ENCODE measurements at places on chromosomes 1 and 21. TPM values are rescaled to one million over a fixed set of nuclear protein-coding genes. Genes with fewer than 3 reads are reported as not detected.

FMO3 gene
- 5.4 TPM for total RNA-seq

KANK4 gene
- 2.6 TPM for total RNA-seq

TCEA3 gene
- total RNA-seq: 28.3 TPM

PRAMEF13 gene
- total RNA-seq: not detected

HSPA6 gene
- 7.1 TPM for total RNA-seq

S100A5 gene
- not detected for total RNA-seq

GNG4 gene
- total RNA-seq: not detected

CADM3 gene
- total RNA-seq: 3.4 TPM

EVA1C gene
- 29.8 TPM for total RNA-seq

RSPO1 gene
- 1.2 TPM for total RNA-seq

MYOG gene
- not detected for total RNA-seq

GJA5 gene
- total RNA-seq: 68.2 TPM

CRABP2 gene
- 2.7 TPM for total RNA-seq

FCMR gene
- total RNA-seq: 6.7 TPM

- DNase-seq: no peak
Measured at GRCh38 chr1:116674011-116674531, 6.5 kb upstream of the IGSF3 start.

DNA sequence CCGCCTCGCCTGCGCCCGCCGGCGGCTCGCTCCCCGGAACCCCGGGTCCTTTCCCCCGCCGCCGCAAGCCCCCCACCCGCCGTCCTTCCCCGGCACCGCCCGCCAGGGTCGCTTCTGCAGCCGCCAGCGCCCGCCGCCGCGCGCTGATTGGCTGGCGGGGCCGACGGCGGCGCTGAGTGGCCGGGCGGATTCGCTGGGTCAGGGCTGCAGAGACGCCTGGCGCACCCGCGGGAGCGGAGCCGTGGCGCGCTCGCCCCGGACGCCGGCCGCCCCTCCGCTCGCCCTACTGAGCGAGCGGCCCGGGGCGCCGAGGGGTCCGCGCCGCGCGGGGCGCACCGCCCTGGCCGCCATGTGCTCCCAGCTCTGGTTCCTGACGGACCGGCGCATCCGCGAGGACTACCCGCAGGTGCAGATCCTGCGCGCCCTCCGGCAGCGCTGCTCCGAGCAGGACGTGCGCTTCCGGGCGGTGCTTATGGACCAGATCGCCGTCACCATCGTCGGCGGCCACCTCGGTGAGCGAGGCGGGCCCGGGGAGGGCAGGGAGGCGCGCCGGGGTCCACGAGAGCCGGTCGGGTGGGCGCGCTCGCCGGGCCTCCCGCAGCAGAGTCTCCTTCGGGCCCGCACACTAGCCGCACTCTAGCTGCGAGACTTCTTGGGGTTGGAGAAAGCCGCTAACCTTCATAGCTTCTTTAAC lies at the start of gene RIMKLA:
Gene RIMKLA, plus strand, starts transcription at position 207 of the 694 bp plus-strand sequence. Its CDS starts 143 bp downstream, at position 350.
- DNase-seq: peak; percentile 35

DNA sequence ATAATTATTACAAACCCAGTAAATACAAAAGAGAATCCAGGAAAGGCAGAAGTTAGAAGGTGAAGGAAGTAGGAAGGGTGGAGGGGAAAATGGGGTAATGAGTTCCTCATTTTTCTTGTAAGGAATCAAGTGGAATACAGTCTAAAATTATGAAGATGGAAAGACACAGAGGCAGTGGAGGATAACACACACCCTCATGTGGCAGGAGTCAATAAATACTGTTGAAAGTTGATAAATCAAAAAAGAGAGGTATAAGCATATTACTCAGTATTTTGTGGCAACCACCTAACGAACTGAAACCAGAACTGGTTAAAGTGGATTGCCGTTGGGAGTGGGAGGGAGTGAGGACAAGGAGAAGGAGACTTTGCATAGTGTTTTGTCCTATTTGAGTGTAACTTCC lies 78.6 kb upstream of the SLC44A3 start:
- DNase-seq: no peak

- DNase-seq: no peak
Measured at GRCh38 chr1:56414728-56415224, 164.6 kb downstream of the PLPP3 start.

DNA sequence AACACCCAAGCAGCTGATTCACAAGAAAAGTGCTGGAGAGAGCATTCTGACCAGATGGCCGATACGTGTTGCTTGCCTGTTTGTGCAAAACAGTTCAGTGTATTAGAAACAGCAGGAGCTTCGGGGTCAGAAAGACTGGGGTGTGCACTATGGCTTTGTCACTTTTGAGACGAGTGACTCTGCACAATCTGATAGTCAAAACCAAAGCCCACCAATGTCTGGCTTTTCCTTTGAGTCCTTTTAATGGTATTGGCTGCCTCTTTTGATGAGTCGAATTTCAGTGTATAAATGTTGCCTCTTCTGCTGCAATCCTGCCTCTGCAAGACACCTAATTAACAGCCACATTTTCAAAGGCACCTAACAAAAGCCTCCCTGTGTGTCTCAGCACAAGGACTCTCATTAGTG lies 444.6 kb downstream of the AJAP1 start:
- DNase-seq: no peak

DNA sequence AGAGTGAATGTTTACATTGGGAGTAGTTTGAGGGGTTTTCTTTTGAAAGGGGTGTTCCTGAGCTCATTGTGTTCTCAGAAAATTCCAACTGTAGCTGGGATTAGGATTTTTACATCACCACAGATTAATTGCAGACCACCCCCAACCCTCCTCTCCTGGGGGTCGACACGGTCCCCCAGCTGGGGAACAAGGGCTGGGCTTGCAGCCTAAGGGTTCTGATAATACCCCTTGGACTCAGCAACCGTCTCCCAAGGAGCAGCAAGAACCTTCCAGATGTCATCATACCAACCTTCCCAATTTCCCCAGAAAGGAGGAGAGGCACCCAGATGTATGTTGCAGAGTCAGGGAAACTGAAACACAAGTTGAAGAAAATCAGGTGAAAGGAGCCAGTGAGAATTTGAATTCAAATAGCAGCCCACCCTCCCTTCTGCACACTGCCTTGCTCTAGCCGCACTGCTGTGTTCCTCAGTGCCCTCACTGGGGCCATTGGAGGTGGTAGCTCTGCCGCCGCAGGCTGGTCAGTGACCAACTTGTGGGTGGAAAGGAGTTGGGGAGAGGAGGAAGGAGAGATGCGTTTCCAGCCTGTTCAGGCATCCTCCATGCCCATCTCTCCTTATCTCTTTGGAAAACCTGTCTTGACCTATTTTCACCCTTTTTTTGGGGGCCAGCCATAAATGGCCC lies 14.7 kb upstream of the IGFN1 start:
- no peak for DNase-seq

- DNase-seq: no peak
Measured at GRCh38 chr1:235402457-235403200, 35.4 kb downstream of the TBCE start.

GRCh38 chr1:216221260-216221700 lies 202.0 kb downstream of the USH2A start:
- DNase-seq: no peak

GRCh38 chr1:54781023-54781723 lies 16.9 kb upstream of the PARS2 start:
- no peak for DNase-seq

DNA sequence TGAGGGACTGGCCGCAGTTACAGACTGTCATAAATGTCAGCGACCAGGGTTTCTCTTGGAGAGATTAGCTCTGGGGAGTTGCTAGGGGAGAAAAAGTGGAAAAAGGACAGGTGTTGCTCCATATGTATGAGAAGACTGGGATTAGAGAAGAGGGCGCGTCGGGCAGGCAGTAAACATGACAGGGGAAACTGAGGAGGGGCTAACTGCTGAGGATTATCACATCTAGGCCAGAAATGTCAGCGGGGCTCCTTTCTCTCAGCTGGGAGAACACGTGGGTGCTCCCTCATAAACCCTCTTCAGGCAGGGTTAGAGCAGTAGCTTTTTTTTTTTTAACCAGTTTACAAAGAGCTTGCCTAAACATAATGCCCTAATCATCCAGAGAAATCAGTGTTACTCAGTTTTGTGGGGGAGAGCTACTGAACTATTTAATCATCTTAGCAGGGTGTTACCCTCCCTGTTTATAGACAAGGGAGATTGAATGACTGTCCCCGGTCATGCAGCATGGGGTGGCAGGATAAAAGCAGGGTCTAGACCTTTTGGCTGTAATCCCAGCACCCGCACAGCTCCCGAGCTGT lies 35.2 kb downstream of the ELAPOR1 start:
- no peak for DNase-seq

DNA sequence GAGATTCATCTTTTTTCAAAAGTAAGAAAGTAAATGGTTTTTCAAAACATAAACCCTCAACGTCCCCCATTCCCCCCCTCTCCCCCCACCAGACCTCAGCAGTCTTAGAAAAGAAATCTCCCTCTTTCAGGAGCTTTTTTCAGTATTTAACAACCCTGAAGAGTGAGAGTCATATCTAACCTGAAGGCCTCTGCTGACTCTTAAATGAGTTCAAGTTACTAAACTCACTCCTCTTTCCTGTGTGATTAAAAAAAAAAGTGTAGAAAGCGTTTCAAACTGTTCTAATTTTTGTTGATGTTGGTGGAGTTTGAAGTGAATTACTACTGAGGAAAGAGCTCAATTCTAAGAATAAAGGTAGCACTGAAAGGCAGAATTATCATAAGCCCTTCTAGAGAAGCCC lies 93.7 kb downstream of the VAV3 start:
- DNase-seq: no peak

GRCh38 chr1:214351551-214352277 lies 70.8 kb downstream of the SMYD2 start:
- no peak for DNase-seq

DNA sequence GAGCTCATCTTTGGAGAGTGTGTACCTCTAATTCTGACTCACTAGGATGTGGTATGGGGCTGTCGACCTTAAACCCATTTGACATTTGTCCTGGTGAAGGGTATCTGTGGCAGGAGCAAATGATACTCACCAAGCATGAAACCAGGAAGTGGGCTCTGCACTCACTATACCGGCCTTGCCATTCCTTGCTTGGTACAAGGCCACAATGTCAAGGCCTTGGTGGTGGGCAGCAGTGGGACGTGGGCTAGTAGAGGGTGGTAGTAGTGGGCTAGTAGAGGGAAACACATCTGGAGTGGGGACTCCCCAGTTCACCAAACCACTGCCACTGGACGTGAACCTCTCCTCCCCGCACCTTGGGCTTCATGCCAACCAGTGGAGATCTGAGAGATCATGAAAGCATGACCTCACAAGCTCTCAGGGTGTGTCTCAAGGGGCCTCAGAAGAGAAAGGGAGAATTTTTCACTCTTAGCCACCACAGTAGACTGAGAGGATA lies 11.5 kb downstream of the TNFSF4 start:
- no peak for DNase-seq

- no peak for DNase-seq
Measured at GRCh38 chr1:67575861-67576260, 109.1 kb upstream of the GADD45A start.

- DNase-seq: no peak
Measured at GRCh38 chr1:9107136-9107535, 21.8 kb downstream of the GPR157 start.

GRCh38 chr1:103142461-103142860 lies 34.1 kb upstream of the COL11A1 start:
- no peak for DNase-seq

DNA sequence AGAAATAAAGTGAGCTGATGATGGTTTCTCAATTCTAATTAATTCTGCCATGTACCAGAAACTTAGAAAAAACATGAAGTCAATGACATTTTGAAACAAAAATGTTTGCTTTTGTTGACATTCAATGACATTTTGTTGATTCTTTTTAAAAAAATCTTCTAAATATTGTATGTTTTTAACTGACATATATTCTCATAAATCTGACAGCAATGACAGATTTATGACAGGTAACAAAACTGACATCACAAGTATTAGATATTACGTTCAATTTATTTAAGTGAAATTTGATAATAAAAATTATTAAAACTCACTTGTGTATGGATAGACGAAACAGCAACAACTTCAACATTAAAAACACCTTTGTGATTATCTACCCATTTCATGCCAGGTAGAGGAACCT lies 36.0 kb upstream of the ANGPTL3 start:
- DNase-seq: no peak

- DNase-seq: no peak
Measured at GRCh38 chr1:41870076-41870562, 48.6 kb downstream of the HIVEP3 start.

GRCh38 chr1:57067863-57068262 lies 102.0 kb upstream of the C8B start:
- DNase-seq: no peak

GRCh38 chr1:245041058-245041698 lies 113.6 kb upstream of the KIF26B start:
- DNase-seq: no peak

DNA sequence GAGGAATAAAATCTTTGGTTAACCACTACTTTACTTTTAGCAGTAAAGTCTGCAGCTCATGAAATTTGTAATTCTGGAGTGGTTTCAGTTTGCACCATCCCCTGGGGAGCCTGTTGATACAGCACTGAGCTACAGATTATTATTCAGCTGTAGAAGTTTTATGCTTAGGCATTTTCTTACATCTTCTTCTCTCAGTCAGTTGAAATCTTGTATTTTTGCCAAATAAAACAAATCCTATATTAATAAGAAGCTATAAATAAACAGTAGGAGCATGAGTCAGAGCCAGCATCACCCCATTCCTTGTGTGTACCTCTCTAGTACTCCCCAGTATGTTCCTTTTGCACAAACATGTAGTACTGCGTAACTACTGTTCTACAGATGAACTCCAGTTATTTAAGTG lies 118.9 kb downstream of the ATF6 start:
- DNase-seq: no peak

DNA sequence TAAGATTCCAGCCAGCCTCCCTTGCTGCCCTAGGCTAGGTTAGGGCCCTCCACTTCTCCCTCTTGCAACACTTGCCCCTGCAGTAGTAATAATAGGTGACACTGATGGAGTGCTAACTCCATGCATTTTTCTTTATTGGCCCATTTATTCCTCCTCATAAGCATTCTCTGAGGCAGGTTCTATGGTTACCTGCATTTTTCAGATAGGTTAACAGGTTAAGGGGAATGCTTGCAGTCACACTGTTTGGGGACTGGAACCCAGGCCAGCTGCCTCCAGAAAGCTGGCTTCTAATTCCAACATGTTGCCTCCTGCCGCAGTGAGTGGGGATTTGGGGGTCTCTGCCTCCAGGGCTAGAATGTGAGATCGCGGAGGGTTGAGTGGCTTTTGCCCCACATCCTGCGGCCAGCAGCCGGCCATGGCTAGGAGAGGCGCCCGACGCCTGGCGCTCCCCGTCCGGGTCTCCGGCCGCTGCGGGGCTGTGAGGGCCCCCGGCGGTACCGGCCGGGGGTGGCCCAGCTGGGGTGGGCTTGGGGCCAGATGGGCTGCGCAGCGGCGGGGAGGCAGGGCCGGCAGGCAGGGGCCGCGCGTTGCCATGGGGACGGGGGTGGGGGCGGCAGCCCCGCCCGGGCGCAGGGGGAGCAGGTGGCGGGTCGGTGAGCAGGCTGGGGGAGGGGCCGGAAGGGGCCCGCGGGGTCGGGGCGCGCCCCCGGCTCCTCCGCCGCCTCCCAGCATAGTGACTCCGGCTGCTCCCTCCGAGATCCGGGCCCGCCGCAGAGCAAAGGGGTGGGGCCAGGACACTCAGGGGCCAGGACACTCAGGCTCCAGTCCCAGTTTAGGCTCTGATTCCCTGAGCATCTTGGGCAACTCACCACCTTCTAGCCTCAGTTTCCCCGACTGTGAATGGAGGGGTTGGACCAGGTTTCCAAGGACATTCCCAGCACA lies 68.4 kb upstream of the SSBP3 start:
- no peak for DNase-seq

- no peak for DNase-seq
Measured at GRCh38 chr1:160116283-160117147, 956 bp downstream of the ATP1A2 start.
